Occipital lobe (tissue), 3 donors: ENCODE measurements at places on chromosomes 6 and 20.

DNA sequence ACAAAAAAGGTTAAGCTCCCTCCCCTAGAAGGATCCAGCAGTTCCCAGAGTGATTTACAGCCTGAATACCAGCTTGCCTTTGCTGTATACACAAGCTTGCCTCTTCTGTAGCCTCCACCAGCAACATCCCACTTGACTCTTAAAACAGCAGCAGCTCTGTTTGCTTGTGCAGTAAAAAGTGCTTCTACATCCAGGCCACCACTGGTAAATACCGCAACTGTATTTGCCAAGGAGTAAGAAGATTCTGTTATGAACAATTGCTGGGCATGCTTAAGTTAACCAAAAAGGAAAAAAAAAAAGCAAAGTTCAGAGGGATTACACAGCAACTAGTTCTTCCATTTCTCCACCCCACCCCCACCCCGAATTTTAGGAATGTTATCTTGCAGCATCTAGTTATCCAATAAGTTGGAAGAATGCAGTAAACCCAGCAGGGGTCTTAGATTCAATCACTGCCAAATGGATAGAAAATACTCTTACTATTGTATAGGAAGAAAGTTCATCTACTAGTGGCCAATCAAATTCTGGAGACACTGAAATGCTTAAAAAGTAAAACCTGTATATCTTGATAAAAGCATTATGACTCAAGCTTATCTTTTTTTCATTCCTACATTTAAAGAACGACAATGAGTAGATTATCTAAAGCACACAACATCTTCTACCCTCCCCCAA is 4.8 kb downstream of the SALL4 start:
- no peak for DNase-seq

DNA sequence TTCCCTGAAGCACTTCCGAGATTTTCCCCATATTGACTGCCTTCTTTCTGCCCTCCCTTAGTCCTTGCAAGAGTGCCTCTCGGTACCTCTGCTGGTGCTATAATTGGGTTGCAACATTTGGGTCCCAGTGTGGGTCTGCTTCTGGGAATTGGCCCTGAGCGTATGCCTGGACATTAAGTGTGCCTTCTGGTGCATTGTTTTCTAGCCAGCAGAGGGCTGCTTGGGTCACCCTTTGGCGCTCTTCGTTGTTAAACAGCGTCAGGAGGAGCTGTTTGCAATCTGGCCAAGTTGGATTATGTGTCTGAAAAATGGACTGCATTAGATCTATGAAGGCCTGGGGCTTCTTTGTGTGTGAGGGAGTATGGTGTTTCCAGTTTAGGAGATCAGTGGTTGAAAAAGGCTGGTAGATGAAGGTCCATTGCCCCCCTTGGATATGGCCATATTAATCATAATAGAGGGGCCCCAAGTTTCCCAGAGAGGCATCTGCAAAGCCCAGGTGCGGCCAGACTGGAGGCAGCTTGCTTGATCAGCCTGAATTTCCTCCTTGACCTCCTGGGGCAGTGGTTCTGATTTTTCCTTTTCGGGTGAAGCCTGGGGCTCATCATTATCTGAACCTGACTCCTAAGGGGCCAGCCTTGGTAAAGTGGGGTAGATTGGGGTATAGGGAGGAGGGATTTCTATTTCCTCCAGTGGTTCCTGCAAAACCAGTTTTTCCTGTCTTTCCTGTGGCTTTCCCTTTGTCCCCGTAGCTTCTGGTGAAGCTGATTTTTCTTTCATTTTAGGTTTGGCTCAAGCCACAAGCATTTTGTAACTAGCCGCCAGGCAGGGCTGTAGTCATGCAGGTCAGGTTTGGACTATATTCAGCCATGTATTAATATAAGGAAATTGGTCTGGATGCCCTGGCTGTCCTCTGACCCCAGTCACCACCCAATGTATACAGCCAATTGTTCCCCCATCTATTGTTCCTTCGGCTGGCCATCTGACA is 85.4 kb upstream of the GPR6 start:
- DNase-seq, result no peak

GRCh38 chr6:56361812-56362211 is 114.4 kb upstream of the COL21A1 start:
- DNase-seq, result no peak

- no peak for DNase-seq
These were observed 125.7 kb downstream of the CRYBG1 start for GRCh38 chr6:106486236-106486635.
